ENCODE measurements at places on chromosomes 12 and 14. TPM values are rescaled to one million over a fixed set of nuclear protein-coding genes. Genes with fewer than 3 reads are reported as not detected.

GRCh38 chr14:34931206-34931605, 51.6 kb upstream of the SRP54 start:
- H3K36me3 ChIP-seq, result no peaks in the 10 kb centered on the region
- H3K27me3 ChIP-seq, result no peaks in the 10 kb centered on the region
- no peak overlapping the region for H3K27ac ChIP-seq
- DNase-seq, result no peak

DNA sequence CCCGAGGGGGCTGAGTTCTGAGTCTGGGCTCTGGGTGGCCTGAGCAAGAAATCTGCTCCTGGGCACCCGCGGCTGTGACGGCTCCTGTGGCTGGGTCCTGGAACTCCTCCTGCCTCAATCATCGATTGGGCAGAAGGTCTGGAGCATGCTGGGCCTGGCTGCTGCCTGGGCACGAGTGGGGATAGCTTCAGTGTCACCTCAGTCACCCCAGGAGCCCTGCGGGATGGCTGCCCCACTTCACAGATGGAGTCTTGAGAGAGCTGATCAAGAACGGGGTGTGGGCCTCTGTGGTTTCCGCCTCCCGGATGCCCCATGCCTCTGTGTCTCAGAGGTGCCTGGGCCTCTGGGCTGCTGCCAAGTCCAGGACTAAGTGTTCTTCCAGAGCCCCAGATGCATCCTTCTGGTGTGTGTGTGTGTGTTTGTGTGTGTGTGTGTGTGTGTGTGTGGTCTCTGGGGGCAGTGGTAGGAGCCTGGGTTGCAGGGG, 185.6 kb upstream of the C14orf180 start:
- peak; percentile 59 for DNase-seq
- H3K4me1 ChIP-seq, result no peaks in the 10 kb centered on the region
- peaks cover 16% of the 10 kb centered on the region for H3K27me3 ChIP-seq
- no peak overlapping the region for H3K27ac ChIP-seq
- H3K4me3 ChIP-seq, result no peak overlapping the region

- peak; percentile 27 for DNase-seq
- H3K36me3 ChIP-seq, result no peaks in the 10 kb centered on the region
- no peak overlapping the region for H3K27ac ChIP-seq
- H3K27me3 ChIP-seq, result peaks cover 34% of the 10 kb centered on the region
Measured at GRCh38 chr12:52636592-52637258, 15.3 kb downstream of the KRT2 start.

- peaks cover 50% of the 10 kb centered on the region for H3K4me1 ChIP-seq
- H3K27me3 ChIP-seq, result no peaks in the 10 kb centered on the region
- no peak overlapping the region for H3K4me3 ChIP-seq
- peak overlapping the region; percentile 42 for H3K27ac ChIP-seq
Measured at GRCh38 chr12:123991372-123991951, 18.4 kb downstream of the ZNF664 start.

GRCh38 chr12:52295663-52296062, 4.3 kb upstream of the KRT81 start:
- H3K4me3 ChIP-seq, result no peak overlapping the region
- no peaks in the 10 kb centered on the region for H3K36me3 ChIP-seq
- no peak for DNase-seq
- H3K27ac ChIP-seq, result no peak overlapping the region

DNA sequence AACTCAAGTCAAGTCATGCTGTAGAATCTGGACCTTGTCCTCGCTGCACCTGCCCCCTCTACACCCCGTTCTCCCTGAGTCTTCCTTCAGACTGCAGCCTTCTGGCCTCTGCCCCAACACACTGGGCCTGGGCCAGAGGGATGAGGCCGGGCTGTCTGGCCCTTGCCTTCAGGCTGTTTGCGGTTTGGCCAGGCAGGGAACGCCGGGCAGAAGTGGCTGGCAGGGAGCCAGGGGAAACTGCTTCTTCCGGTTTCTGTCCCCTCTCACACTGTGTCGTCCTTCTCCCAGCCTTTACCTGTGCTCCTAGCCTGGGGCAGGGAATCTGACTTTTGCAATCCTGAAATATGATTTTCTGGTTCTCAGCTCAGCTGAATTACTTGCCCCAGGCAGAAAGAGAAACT, 13.5 kb downstream of the DGLUCY start:
- H3K27me3 ChIP-seq, result no peaks in the 10 kb centered on the region
- peak overlapping the region; percentile 77 for H3K27ac ChIP-seq
- DNase-seq, result peak; percentile 76
- no peak overlapping the region for H3K4me3 ChIP-seq

GRCh38 chr12:42162193-42162592, 17.5 kb upstream of the GXYLT1 start:
- DNase-seq, result no peak
- no peak overlapping the region for H3K4me3 ChIP-seq
- no peak overlapping the region for H3K27ac ChIP-seq
- H3K27me3 ChIP-seq, result no peaks in the 10 kb centered on the region
- no peaks in the 10 kb centered on the region for H3K4me1 ChIP-seq

- peaks cover 4% of the 10 kb centered on the region for H3K36me3 ChIP-seq
- H3K27ac ChIP-seq, result no peak overlapping the region
- H3K27me3 ChIP-seq, result peaks cover 3% of the 10 kb centered on the region
- no peaks in the 10 kb centered on the region for H3K4me1 ChIP-seq
- no peak overlapping the region for H3K4me3 ChIP-seq
Measured at GRCh38 chr12:14729586-14729985, 33.2 kb upstream of the GUCY2C start.

- H3K27ac ChIP-seq, result no peak overlapping the region
- H3K4me3 ChIP-seq, result no peak overlapping the region
- DNase-seq, result no peak
- peaks cover 17% of the 10 kb centered on the region for H3K27me3 ChIP-seq
Measured at GRCh38 chr14:70828188-70828587, 18.9 kb upstream of the MAP3K9 start.

DNA sequence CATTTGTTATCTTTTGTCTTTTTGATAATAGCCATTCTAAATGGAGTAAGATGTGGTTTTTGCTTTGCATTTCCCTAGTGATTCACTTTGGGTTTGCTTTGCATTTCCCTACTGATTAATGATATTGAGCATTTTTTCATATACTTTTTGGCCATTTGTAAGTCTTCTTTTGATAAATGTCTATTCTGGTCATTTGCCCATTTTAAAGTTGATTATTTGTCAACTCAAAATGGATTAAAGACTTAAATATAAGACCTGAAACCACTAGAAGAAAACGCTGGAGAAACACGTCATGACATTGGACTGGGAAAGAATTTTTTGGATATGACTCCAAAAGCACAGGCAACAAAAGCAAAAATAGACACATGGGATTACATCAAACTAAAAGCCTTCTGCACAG, 148.0 kb downstream of the APAF1 start:
- no peaks in the 10 kb centered on the region for H3K4me1 ChIP-seq
- H3K4me3 ChIP-seq, result no peak overlapping the region
- no peak for DNase-seq
- H3K36me3 ChIP-seq, result no peaks in the 10 kb centered on the region
- no peak overlapping the region for H3K27ac ChIP-seq
- peaks cover 8% of the 10 kb centered on the region for H3K27me3 ChIP-seq

- no peak for DNase-seq
- H3K27me3 ChIP-seq, result no peaks in the 10 kb centered on the region
- no peak overlapping the region for H3K27ac ChIP-seq
- no peak overlapping the region for H3K4me3 ChIP-seq
Measured at GRCh38 chr12:44377443-44378187, 498.5 kb downstream of the NELL2 start.

DNA sequence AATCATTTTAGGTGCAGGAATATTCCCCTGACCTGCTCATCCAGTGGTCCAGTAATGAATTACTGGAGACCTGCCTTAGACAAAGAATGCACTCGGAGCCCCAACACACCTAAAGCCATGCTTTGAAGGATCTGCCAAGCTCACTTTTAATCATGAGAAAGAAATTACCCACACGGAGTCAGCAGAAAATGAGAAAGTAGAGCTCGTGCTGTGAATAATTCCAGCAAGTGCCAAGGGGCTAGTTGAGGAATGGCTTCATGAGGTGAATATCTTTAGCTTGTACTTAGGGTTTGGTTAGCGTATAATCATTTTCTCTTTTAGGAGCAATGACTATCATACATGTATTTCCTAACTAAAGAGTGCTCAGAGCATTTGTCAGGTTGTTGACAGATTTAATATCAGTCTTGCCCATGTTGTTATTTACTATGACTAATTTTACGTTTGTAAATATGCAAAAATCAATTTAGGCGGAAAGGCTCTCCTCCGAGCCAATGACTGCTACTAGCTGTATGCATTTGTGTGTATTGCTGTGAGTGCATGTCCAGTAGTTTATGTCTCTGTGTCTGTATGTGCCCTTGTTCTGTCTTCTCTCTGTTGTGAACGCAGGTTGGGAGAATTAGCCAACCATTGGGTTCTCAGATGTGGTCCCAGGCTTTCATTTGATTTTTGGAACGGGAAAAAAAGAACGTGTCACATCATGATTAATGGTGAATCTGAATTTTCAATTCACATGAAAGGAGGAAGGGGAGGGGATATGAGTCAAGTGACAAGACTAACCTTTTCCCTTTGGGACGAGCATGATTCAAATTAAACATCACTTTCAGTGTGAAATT, 98.4 kb downstream of the RMST start:
- H3K27me3 ChIP-seq, result peaks cover 3% of the 10 kb centered on the region
- H3K36me3 ChIP-seq, result no peaks in the 10 kb centered on the region
- no peak overlapping the region for H3K27ac ChIP-seq
- peak overlapping the region; percentile 61 for H3K4me3 ChIP-seq
- DNase-seq, result no peak
- H3K4me1 ChIP-seq, result peaks cover 47% of the 10 kb centered on the region

- no peak for DNase-seq
- no peaks in the 10 kb centered on the region for H3K27me3 ChIP-seq
- peak overlapping the region; percentile 94 for H3K27ac ChIP-seq
- peaks cover 9% of the 10 kb centered on the region for H3K36me3 ChIP-seq
- peak overlapping the region; percentile 4 for H3K4me3 ChIP-seq
- no peaks in the 10 kb centered on the region for H3K4me1 ChIP-seq
Measured at GRCh38 chr12:27344246-27344645, 11.6 kb downstream of the BMAL2 start.

- H3K4me3 ChIP-seq, result no peak overlapping the region
- H3K27ac ChIP-seq, result no peak overlapping the region
Measured at GRCh38 chr12:5396541-5396940, 35.4 kb upstream of the NTF3 start.

GRCh38 chr12:62128175-62128975, 131.8 kb upstream of the USP15 start:
- H3K4me3 ChIP-seq, result no peak overlapping the region
- no peaks in the 10 kb centered on the region for H3K4me1 ChIP-seq
- no peaks in the 10 kb centered on the region for H3K36me3 ChIP-seq
- H3K27me3 ChIP-seq, result peaks cover 14% of the 10 kb centered on the region
- no peak for DNase-seq
- H3K27ac ChIP-seq, result no peak overlapping the region

- H3K4me1 ChIP-seq, result no peaks in the 10 kb centered on the region
- no peak overlapping the region for H3K27ac ChIP-seq
- DNase-seq, result no peak
- H3K4me3 ChIP-seq, result no peak overlapping the region
- H3K27me3 ChIP-seq, result no peaks in the 10 kb centered on the region
- peaks cover 25% of the 10 kb centered on the region for H3K36me3 ChIP-seq
Measured at GRCh38 chr14:30656190-30656632, 34.1 kb downstream of the SCFD1 start.

DNA sequence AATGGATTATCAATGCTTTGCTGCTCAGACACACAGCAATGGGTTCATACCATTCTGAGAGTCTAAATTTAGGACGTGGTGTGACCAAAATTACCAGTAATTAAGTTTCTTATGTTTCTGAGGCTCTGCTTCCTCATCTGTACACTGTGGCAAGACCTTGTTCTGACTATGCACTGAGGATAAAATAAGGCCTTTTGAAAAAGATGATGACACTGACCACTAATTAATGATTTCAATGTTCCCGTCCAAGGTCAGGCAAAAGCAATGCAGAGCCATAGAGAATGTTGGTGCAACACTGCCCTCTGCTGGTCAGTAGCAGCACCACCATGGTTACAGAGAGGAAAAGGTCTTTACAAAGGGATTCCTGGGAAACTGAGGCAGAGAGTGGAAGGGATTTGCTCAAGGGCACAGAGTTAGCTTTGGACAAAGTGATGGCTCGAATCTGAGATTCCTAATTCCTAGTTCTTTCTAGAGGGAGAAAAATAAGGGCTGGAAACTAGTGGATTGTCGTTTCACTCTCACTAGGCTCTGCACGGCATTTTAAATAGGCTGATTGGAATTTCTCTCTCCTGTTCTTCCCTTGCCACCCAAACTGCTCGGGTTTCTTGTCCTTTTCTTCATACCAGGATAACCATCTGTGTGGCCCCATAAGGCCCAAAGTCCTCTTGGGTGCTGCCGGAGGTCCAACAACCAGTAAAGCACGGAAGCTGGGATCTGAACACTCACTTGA, 22.3 kb upstream of the P2RX7 start:
- no peak overlapping the region for H3K4me3 ChIP-seq
- H3K4me1 ChIP-seq, result peaks cover 5% of the 10 kb centered on the region
- H3K27ac ChIP-seq, result no peak overlapping the region
- H3K36me3 ChIP-seq, result no peaks in the 10 kb centered on the region

GRCh38 chr12:117033382-117034221, 65.6 kb downstream of the TESC start:
- H3K4me3 ChIP-seq, result no peak overlapping the region
- peak overlapping the region; percentile 29 for H3K27ac ChIP-seq
- peaks cover 23% of the 10 kb centered on the region for H3K4me1 ChIP-seq
- DNase-seq, result no peak

DNA sequence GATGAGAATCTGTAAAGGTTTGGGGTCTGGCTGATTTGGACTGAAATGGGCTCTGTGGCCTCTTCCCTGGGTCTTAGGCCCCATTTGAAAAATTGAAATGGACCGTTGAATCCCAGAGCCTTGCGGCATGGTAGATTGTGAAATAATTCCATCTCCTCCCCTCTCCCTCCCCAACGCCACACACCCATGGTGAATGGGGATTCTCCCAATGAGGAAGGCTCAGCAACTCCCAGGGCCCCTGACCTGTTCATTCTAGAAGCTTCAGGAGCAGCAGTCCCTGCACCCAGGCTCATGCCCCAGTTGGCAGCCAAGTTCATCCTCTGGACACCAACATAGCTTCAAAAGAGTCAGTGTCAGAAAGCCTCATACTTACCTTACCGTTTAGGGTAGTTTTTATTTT, 217.4 kb downstream of the ZFP36L1 start:
- peaks cover 38% of the 10 kb centered on the region for H3K4me1 ChIP-seq
- no peak for DNase-seq
- no peak overlapping the region for H3K27ac ChIP-seq
- no peaks in the 10 kb centered on the region for H3K27me3 ChIP-seq
- H3K36me3 ChIP-seq, result peaks cover 20% of the 10 kb centered on the region

The TAMALIN gene
- total RNA-seq, result 16.5 TPM

The MIP gene
- total RNA-seq, result not detected

The RNF212B gene
- total RNA-seq, result not detected

The ASCL1 gene
- 7.5 TPM for total RNA-seq

The KRT82 gene
- not detected for total RNA-seq

The TAS2R9 gene
- total RNA-seq, result not detected

The PHLDA1 gene
- total RNA-seq, result 67.5 TPM

The OSBPL8 gene
- 56.1 TPM for total RNA-seq

The SMOC1 gene
- total RNA-seq, result 20.7 TPM

The KRT81 gene
- 0.31 TPM for total RNA-seq

The DHRS2 gene
- total RNA-seq, result 1.4 TPM

The CLEC4D gene
- total RNA-seq, result not detected

The FAR2 gene
- 15.9 TPM for total RNA-seq
